ENCODE measurements at places on chromosomes 1 and 21.

- no peak for DNase-seq
Measured at GRCh38 chr21:19776076-19776475, 1222.1 kb upstream of the NCAM2 start.

DNA sequence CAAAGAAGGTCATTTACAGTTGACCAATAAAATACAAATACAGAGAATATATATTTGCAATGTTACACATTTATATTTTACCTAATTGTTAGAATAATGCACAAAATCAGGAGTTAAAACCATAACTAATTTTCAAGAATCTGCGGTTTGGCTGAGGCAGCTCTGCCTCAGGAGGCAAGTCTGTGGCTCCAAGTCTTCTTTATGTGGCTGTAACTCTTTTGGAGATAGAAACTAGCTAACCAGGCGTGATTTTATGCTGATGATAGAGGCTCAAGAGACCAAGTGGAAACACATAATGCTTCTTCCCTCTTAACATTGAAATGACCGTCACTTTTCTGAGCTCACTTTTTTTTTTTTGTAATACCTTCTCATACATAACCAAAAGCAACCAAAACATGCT lies 744.7 kb upstream of the CXADR start:
- DNase-seq: no peak

DNA sequence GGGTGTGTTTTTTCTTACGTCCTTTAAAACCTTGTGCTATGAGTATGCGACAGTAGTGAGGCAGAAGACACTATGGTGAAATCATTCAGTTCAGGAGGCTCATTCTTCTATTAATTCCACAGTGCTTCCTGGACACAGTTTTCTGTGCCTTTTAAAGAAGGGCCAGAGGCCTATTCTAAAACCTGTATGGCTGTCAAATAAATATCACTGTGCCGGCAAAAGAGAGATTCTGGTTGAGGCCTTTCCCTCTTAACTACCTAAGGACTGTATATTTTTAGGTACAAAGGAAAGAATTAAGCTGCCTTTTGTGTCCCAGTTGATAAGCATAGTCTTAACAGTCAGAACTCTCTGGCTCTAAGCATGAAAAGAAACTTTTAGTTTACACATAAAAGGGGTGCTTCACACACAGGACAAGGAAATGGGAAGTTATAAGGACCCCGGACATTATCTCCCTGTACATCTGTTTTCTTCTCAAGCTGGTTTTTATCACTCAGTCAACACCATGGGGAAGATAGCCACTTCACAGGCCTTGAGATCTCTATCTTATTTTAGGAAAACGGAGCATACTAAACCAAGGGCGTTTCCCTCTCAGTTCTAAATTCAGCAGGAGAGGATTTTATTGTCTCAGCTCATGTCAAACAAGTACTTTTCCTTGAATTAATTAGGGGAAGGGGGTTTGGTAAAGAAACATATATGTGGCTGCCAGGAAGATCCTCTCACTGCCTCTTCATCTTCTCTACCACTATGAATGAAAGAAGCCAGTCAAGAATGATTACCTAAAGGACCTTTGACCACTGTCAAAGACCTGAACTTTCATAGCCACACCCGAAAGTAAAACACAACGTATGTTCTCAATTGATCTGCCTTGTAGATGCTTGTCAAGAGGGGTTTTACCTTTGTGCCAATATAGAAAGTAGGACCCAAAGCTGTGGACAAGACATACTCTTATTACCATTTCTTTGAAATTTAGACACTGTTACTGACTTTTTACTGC lies 71.4 kb upstream of the HSPA13 start:
- DNase-seq: no peak

- DNase-seq: no peak
Measured at GRCh38 chr1:26315874-26316850, 1.6 kb upstream of the CD52 start.

GRCh38 chr21:39046236-39046916 lies 136.9 kb downstream of the PSMG1 start:
- DNase-seq: no peak

DNA sequence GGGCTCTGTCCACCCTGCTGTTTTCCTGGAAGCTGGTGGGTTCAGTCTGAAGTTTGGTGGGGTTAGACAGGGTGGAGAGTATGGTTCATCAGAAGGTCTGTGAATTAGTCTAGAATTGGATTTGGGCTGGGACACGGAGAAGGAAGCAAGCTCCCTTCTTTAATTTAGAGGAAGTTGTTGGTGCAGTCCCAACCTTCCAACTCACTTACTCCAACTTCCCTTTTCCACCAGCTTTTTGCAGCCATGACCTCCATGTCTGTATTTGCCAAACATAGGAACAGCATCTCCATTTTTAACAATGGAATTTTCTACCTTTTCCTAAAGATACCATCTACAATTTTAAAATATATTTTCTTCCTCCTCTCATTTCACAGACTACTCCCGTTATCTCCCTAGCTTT lies 28.5 kb upstream of the PRELP start:
- no peak for DNase-seq

GRCh38 chr1:95127380-95127779 lies 10.2 kb downstream of the TLCD4 start:
- no peak for DNase-seq

DNA sequence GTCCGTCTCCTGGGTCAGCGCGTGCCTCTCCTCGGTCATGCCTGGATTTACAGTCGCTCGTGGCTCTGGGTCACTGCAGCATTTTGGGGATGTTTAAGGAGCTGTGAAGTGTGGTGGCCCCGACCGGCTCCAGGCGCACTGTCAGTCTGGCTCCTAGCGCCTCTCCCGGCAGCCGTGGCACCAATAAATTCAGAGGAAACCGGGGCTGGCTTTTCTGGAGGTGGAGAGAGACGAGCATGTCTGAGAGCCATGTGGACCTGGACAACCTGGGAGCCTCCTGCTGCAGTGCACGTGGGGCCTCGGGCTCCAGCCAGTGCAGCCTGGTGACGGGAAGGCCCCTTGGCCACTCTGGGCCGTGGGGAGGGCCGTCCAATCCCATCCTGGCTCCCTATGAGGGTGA lies 17.1 kb downstream of the PLCH2 start:
- no peak for DNase-seq

- no peak for DNase-seq
Measured at GRCh38 chr1:228198977-228199590, 8.8 kb upstream of the OBSCN start.

- DNase-seq: no peak
Measured at GRCh38 chr1:37616330-37616729, 18.4 kb downstream of the RSPO1 start.

- DNase-seq: no peak
Measured at GRCh38 chr1:220226752-220227151, 45.5 kb downstream of the RAB3GAP2 start.

- DNase-seq: no peak
Measured at GRCh38 chr1:95048317-95048716, 24.4 kb downstream of the ALG14 start.

DNA sequence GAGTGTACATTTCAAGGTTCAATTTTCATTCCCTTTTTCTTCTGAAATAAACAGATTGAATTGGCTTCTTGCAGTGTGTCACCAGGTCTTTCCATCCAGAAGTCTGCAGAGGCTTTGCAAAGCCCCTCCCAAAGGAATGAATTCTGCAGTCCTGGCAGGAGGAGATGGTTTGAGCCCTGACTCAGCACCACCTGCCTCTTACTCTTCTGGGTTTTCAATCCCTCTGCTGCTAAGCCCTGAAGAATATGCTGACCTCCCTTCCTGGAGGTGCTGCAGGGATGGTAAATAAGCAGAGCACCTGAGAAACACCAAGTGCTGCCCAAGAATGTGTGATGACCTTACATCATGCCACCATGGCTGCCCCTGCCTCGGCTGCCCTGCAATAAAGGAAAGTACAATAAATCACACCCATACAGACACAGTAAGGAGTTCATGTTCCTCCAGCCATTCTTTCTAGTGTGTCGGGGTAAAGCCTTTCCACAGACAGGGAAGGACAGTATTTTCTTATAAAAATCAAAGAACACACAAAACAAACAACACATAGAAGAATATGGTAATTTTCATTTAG lies 209.2 kb downstream of the ZNF326 start:
- DNase-seq: no peak

GRCh38 chr21:37166733-37167132 lies 93.7 kb downstream of the TTC3 start:
- DNase-seq: no peak

DNA sequence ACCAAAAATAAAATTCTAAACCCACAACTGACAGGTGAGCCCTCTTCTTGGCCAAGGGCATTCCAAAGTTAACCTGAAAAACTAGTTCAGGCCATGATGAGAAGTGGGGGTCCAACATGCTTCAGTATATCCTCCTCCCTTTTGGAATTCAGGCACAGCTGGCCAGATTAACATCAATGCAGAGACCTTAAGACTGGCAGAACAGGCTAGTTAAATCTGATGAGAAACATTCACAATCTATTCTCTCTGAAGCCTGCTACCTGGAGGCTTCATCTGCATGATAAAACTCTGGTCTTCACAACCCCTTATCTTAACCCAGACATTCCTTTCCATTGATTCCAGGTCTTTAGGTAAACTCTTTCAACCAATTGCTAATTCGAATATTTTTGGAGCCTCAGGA lies 26.7 kb upstream of the ZBTB8B start:
- no peak for DNase-seq

DNA sequence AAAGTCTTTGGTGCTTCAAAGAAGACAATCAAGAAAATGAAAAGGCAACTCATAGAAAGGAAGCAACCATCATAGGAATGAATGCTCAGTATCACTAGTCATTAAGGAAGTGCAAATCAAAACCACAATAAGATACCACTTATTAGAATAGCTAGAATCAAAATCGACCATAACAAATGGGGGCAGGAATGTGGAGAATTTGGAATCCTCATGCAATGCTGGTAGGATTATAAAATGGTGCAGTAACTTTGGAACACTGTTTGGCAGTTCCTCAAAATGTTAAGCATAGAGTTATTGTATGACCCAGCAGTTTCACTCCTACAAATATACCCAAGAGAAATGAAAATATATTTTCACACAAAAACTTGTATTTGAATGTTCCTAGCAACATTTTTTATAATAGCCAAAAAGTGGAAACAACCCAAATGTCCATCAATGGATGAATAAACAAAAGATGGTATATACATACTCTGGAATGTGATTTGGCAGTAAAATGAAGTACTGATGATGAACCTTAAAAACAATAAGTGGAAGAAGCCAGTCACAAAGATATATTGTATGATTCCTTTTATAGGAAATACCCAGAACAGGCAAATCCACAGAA lies 105.6 kb downstream of the MIS18A start:
- DNase-seq: no peak

GRCh38 chr1:193005785-193006184 lies 53.4 kb downstream of the UCHL5 start:
- no peak for DNase-seq

- peak; percentile 67 for DNase-seq
Measured at GRCh38 chr1:32249831-32250525, 1.1 kb upstream of the LCK start.

DNA sequence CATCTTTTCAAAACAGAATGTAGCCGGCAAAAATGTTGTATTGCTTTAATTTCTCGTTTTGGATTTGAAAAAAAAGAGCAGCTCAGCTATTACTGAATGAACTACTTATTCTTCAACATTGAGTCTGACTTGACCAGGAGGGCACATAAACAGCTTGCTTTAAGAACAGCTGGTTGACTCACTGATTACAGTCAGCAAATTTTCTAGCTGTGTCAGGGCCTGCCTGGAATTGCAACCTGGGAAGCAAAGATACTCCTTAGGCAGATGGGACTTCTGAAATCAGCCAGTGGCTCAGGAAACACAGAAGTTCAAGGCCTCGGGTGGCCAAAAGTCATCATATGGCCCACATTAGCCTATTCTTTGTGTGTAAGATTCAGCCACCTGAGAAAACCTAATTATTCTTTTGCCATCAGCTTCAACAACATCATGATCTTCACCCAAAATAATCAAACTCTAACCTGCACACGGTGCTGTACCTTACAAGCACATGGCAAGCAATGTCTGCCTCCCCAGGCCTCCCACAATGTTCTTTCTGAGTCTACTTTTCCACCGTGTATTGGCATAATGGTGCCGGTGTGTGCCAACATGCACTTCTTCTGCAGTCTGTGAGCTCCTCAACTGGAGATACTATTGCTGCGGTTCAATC lies 307.2 kb downstream of the HHIPL2 start:
- DNase-seq: no peak

DNA sequence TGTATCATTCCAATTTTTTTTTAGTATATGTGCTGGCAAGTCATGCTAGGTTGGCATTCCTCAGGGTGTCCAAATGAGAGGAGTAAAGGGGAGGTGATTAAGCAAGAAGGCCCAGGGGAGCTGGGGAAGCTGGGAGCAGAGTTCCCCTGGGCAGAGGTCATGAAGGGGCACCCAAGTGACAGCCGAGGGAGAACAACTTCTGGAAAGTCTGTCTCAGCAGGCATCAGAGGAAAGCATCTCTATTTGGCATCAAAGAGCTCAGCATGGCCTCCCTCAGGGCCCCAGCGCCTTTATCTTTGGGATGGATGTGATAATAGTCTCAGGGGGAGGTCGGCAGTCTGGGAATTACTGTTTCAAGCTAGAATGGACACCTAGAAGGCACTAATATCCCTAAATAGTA lies 5.0 kb upstream of the ENO1 start:
- DNase-seq: no peak

DNA sequence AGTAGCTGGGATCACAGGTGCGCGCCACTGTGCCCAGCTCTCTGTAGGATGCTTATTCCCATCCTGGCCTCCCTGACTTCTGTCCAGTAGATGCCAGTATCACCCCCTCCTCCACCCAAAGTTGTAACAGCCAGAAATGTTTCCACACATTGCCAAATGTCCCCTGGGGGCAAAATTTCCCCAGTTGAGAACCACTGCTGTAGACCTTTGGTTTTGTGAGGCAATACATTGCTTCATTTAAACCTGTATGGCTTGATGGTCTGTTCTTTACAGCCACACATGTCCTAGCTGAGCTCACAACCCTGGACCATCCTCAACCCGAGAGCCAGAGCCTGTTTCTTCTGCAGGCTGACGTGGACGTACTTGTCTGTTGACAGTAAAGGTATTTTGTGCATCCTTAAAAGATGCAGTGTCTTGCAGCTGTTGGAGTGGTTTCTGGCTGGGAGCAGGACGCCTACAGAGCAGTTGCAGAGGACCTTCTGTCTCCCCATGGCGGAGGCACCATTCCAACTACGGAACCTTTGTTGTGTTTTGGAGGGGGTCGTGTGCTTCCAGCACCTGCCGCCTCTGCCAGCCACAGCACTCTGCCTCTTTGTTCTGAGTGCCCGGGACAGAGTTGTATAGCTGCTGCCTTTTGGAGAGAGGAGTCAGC lies 26.6 kb downstream of the DOP1B start:
- DNase-seq: no peak
